ENCODE measurements at places on chromosomes 3 and 15. TPM values are rescaled to one million over a fixed set of nuclear protein-coding genes. Genes with fewer than 3 reads are reported as not detected.

Gene TRIM71
- 0.09 TPM for total RNA-seq

Gene ECE2
- not detected for total RNA-seq

Gene DOCK3
- total RNA-seq: 0.33 TPM

Gene STXBP5L
- total RNA-seq: 0.34 TPM

Gene TMEM45A
- total RNA-seq: 13.4 TPM

Gene SHQ1
- 14.6 TPM for total RNA-seq

Gene SNX1
- 106 TPM for total RNA-seq

Gene LRRC31
- total RNA-seq: 0.79 TPM

Gene ZPLD1
- total RNA-seq: not detected

GRCh38 chr3:128100161-128100560, 23.5 kb downstream of the RUVBL1 start:
- no peaks in the 10 kb centered on the region for H3K27me3 ChIP-seq
- no peaks in the 10 kb centered on the region for H3K36me3 ChIP-seq
- H3K27ac ChIP-seq: peak overlapping the region; percentile 38
- DNase-seq: no peak
- peaks cover 5% of the 10 kb centered on the region for H3K4me1 ChIP-seq

GRCh38 chr3:14565868-14566588, 25.9 kb upstream of the GRIP2 start:
- H3K27me3 ChIP-seq: no peaks in the 10 kb centered on the region
- H3K4me3 ChIP-seq: no peak overlapping the region
- DNase-seq: no peak
- H3K4me1 ChIP-seq: no peaks in the 10 kb centered on the region

- DNase-seq: no peak
- H3K4me1 ChIP-seq: peaks cover 3% of the 10 kb centered on the region
- H3K36me3 ChIP-seq: no peaks in the 10 kb centered on the region
- no peak overlapping the region for H3K4me3 ChIP-seq
- no peaks in the 10 kb centered on the region for H3K27me3 ChIP-seq
Measured at GRCh38 chr3:146590521-146590920, 14.6 kb downstream of the PLSCR5 start.

DNA sequence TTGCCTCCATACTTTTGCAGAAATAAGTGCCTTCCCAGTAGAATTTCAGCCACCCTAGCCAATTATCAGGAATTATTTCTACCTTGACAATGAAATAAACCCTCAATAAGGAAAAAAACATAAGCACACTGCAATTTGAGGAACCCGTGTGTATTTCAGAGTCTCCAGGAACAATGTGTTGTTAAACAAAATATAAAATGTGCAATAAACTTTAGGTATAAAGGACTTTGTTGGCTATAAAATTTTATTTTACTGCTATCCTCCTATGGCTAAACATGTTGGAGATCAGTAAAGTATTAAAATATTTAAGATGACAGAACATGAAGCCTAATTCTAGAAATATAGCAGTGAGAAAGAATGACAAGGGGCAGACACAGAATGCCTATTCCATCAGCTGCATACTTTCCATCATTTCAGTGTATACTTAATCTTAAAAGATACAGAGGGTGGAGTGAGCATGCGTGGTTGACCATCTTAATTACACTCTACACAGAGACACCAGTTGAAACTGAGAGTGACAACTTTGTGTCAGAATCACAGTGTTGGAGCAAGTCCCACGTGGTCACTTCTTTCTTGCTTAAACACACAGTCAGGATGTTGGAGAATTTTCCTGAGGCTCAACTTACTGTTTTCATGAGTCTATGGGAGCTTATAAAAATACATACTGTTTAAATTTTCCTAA, 79.0 kb upstream of the SUCLG2 start:
- no peak for DNase-seq
- no peak overlapping the region for H3K4me3 ChIP-seq
- no peak overlapping the region for H3K27ac ChIP-seq
- no peaks in the 10 kb centered on the region for H3K36me3 ChIP-seq
- H3K4me1 ChIP-seq: no peaks in the 10 kb centered on the region

DNA sequence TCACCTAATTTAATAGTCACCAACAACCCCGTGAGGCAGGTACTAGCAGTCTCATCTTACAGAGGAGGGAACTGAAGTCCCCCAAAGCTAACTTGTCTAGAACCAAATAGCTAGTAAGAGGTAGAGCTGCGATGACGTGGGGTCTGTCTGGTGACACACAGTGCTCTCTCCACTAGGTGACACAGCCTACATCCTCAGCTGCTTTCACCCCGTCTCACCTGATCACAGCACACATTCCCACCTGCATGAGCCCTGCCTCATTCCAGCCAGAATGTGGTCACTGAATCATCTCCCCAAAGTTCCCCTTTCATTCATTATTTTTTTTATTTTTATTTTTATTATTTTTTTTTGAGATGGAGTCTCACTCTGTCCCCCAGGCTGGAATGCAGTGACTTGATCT, 21.3 kb upstream of the MAGEF1 start:
- no peak overlapping the region for H3K27ac ChIP-seq
- H3K4me1 ChIP-seq: peaks cover 1% of the 10 kb centered on the region
- no peak for DNase-seq

- H3K4me1 ChIP-seq: no peaks in the 10 kb centered on the region
- H3K27ac ChIP-seq: no peak overlapping the region
- peaks cover 14% of the 10 kb centered on the region for H3K27me3 ChIP-seq
- no peak for DNase-seq
- no peaks in the 10 kb centered on the region for H3K36me3 ChIP-seq
- H3K4me3 ChIP-seq: no peak overlapping the region
Measured at GRCh38 chr15:89743594-89743993, 7.5 kb downstream of the MESP1 start.

DNA sequence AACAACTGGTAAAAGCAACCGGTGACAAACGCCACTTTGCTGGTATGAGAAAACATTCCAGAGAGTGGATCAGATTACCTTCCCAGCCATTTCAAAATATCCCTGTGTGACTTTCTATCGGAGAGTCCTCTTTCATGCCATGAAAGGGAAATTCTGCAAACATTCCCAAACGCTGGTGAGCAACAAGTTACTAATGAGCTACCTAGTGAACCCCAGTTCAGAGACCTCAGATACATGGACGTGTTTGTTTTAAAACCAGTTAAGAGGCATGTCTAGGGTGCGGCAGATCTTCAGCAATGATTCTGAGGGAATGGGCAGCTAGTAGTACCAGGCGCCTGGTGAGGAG, 418.2 kb upstream of the NR2F2 start:
- H3K36me3 ChIP-seq: no peaks in the 10 kb centered on the region

- H3K4me1 ChIP-seq: peaks cover 66% of the 10 kb centered on the region
- H3K4me3 ChIP-seq: no peak overlapping the region
- no peaks in the 10 kb centered on the region for H3K36me3 ChIP-seq
- H3K27me3 ChIP-seq: no peaks in the 10 kb centered on the region
- DNase-seq: no peak
Measured at GRCh38 chr3:66303491-66303901, 82.7 kb downstream of the SLC25A26 start.

DNA sequence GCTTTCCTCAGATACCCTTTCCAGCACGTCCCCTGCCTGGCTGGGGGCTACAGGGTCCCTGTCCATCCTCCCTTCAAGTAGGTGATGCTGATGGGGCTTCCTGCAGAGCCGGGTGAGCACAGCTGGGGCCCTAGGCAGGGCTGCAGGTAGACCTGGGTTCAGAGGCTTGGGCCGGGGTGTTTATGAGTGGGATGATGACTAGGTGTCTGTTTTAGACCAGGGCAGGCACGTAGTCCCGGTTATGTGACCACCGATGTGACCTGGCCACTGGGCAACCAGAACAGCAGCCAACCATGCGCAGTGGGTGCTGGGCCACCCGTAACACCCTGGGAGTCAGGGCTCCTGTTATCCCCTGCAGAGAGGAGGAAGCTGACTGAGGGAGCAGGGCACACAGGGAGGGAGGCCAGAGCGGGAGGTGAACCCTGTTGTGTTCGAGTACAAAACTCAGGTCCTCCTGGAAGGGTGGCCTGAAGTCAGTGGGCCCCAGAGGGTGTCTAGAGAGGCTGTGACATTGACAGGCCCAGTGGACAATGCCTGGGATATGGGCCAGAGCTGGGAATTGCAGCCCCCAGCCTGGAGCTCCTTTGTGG, 101.6 kb downstream of the PLXNA1 start:
- H3K4me3 ChIP-seq: no peak overlapping the region
- DNase-seq: peak; percentile 54
- H3K27me3 ChIP-seq: no peaks in the 10 kb centered on the region
- H3K36me3 ChIP-seq: no peaks in the 10 kb centered on the region

Data from spleen (tissue), 13 donors.